Fibroblast of upper back skin (primary cell): ENCODE measurements at places on chromosomes 16 and 17.

- peak; percentile 82 for DNase-seq
Observed at GRCh38 chr16:85461022-85461813, 151.9 kb upstream of the GSE1 start.

DNA sequence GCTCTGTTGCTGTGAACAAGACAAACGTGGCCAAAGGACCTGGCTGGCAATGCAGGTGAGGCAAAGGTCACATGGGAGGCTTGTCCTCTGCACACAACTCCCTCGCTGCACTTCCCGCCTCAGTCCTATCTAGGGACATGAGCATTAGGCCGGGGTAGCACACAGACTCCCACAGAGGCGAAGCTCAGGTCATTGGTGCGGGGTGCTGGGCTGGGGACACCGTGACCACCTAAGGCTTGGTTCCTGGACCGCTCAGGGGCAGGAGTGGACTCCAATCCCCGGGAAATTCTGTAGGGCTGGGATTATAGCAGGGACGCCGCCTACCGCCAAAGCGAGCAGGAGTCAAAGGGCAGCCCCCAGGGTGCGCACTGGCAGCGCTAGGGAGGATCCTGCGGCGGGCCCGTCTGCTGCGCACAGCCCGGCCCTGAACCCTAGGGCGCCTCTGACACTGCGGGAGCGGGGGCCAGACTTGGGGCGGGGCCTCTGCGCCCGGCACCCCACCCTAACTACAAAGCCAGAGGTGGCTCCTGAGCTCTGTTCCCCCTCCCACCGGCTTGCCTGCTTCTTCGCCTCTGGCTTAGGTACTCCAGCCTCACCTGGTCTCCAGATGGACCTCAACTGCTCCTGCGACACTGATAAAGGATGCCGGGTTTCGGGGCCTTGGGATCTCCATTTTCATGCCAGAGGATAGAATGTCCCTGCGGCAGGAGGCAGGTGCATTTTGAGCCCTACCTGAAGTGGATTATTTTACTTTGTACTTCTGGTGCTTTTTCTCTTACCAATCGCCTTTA, 3.9 kb upstream of the MT1B start:
- no peak for DNase-seq

- no peak for DNase-seq
Observed at GRCh38 chr17:17590883-17591354, 589 bp downstream of the PEMT start.

- no peak for DNase-seq
Observed at GRCh38 chr16:725041-725376, 1.2 kb downstream of the CCDC78 start.

DNA sequence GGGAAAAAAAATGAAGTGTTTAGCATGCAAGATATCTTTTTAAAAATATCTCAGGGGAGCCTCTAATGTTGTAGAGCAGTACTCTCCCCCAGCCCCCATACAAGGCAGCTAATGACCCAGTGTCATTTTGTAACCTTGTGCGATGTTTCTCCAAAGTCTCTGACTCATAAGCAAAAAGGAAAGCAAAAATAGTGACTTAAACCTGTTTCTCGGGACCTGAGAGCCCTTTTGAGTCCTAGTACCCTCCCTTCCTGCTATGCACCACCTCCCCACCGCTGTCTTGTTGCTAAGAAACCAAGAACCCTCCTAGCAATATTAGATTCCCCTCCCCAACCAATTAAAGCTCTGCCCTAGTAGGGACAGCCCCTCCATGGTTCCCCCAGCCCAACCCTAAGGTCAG, 2.8 kb downstream of the MYCBPAP start:
- DNase-seq, result no peak

DNA sequence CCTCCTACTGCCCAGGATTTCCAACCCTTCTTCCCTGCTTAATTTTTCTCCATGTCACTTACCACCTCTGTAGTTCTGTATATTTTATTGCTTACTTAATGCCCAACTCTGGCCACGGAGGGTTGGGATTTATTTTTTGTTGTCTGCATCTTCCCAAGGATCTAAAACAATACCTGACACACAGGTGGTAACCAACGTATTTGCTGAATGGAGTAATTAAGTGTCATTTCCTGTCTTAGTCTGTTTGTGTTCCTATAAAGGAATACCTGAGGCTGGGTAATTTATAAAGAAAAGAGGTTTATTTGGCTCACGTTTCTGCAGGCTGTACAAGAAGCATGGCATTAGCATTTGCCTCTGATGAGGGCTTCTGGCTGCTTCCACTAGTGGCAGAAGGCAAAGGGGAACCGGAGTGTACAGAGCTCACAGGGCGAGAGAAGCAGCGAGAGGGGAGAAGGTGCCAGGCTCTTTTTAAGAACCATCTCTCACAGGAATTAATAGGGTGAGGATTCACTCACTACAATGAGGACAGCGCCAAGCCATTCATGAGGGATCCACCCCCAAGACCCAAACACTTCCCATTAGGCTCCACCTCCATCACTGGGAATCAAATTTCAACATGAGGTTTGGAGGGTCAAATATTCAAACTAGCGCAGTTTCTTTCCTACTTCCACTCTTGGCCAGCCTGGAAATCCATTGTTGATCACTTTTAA, 44.8 kb downstream of the ERN1 start:
- no peak for DNase-seq

DNA sequence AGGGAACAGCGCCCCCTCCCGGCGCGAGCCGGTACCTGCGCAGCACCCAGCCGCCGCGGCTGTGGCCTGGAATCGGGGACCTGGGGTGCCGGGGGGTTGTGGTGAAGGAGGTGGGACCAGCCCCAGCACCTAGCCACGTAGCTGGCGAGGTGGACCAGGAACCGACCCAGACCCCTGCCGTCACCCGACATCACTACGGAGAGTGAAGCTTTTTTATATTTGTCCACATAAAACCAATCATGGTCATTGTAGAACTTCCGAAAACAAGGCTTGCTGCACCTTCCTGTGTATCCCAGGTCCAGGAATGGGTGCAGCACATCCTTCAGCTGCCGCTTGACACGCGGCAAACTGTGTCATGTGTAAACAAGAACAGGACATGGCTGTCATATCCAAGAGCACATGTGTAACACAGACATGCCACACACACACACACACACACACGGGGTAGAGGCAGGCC, 1.3 kb downstream of the HBQ1 start:
- DNase-seq, result no peak

DNA sequence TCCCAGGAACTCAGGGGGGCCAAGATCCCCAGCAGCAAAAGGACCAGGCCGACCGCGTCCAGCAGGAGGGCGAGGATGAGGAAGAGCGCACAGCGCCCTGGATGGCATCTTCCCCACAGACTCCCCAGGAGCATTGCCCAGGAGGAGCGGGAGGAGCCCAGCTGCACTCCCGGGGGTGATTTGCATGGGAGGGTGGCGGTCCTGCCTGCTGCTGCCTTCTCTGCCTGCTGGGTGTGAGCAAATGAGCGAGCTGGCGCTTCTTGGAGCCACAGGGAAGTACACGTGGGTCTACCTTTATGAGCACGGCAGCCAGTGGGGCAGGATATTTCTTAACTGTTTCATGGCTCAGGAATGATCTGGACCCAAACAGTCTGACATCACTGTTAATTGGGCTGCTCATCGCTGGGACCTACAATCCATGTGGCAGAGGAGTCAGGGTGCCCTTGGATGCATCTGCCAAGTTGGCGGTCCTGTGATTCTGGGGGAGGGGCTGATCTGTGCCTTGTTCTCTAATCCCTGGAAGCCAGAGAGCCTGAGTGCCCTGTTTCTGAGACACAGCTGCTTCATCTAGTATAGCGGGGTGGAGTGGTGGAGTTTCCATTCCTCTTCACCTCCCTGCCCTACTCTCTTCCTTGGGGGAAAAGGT, at the start of gene TMEM238L:
Gene TMEM238L (minus strand): TSS at position 270 of the 646 bp plus-strand sequence. CDS start 136 bp downstream, at position 134.
- DNase-seq, result no peak

DNA sequence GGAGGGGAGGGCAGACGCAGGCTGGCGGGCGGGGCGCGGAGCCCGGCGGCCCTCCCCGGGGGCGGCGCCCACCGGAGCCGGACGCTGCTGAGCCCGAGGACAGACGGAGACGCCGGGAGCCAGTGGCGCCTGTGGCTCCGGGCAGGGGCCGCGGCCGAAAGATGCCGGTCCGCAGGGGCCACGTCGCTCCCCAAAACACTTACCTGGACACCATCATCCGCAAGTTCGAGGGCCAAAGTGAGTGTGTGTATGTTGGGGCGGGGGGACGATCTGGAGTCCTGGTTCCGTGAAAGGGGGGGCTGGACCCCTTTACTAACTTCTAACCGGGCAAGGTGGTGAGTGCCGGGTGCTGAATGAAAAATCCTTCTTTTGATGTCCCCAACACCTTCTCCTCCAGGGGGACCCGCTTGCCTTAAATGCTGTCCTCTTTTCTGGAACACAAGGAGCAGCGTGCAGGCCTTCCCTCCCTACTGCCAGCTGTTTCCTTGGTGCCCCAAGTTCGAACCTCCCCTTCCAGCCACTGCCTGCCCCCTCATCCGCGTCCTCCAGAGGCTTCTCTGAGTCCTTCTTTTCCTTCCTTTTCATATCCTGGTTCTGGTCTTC, at the start of gene KCNH6:
Gene KCNH6 (plus strand): TSS at position 106 of the 603 bp plus-strand sequence. CDS start 56 bp downstream, at position 162.
- DNase-seq, result no peak

DNA sequence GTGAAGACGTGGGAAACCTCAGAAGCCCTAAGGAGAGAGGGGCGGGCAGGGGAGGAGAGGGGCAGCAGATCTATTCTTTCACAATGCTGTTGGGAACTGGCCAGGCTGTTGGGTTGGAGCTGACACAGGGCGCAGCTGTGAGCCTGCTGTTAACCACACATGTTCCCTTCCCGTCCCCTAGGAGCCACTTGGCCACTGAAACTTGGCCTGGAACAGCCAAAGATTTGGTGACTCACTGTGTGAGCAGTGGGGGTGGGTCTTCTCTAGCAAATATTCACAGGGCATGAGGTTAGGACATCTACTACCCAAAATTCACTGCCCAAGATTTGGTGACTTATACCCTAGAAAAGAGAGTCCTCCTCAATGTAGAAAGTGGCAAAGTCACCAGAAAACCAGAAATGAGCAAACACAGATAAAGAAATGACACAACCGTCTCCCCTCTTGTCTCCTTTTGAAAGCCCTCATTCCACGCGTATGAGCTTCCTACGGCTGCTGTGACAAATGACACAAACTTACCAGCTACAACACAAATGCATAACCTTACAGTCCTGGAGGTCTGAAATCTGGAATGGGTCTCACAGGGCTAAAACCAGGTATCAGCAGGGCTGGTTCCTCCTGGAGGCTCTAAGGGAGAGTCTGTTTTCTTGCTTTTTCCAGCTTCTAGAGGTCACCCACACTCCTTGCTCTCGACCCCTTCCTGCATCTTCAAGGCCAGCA, 6.3 kb downstream of the TBC1D16 start:
- peak; percentile 82 for DNase-seq
